AML-193 (cell line): ENCODE measurements at places on chromosomes 4 and X.

DNA sequence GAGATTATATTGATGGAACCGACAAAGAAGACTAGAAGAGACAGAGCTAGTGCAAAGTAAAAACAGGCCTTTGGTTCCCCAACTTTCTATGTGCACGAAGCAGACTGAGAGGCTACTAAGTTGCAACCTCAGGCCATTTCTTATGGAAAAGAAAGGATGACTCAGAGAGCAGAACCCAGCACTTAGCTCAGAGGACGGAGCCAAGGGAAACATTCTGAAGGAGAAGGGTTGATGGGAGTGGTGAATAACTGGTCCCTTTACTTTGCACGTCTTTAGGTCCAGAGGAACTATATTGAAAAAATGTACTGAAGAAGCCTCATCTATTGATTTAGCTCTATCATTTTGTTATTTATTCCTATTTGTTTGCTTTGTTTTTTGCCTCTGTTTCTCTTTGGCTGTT lies 182.1 kb downstream of the CPE start:
- no peak for DNase-seq

- DNase-seq: no peak
These were observed 69.2 kb downstream of the CRMP1 start for GRCh38 chr4:5823542-5824211.

- DNase-seq: no peak
These were observed 474.7 kb downstream of the SPRY1 start for GRCh38 chr4:123871341-123871740.

- peak; percentile 85 for DNase-seq
These were observed 165.3 kb downstream of the BTC start for GRCh38 chr4:74628852-74629620.

DNA sequence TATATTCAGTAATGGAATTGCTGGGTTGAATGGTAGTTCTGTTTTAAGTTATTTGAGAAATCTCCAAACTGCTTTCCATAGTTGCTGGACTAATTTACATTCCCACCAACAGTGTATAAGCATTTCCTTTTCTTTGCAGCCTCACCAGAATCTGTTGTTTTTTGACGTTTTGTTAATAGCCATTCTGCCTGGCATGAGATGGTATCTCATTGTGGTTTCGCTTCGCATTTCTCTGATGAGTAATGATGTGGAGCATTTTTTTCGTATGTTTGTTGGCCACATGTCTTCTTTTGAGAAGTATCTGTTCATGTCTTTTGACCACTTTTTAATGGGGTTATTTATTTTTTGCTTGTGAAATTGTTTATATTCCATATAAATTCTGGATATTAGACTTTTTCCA lies 13.6 kb upstream of the MAGED4B start:
- no peak for DNase-seq

GRCh38 chr4:100113732-100114131 lies 76.5 kb downstream of the DDIT4L start:
- DNase-seq: peak; percentile 37

- no peak for DNase-seq
These were observed 443.4 kb downstream of the TECRL start for GRCh38 chr4:63965875-63966274.

- no peak for DNase-seq
These were observed 56.1 kb upstream of the HELT start for GRCh38 chr4:184962125-184962638.

- DNase-seq: no peak
These were observed 207.2 kb downstream of the NLGN4X start for GRCh38 chrX:6021316-6022091.

GRCh38 chr4:106421441-106422296 lies 53.1 kb upstream of the GIMD1 start:
- no peak for DNase-seq

DNA sequence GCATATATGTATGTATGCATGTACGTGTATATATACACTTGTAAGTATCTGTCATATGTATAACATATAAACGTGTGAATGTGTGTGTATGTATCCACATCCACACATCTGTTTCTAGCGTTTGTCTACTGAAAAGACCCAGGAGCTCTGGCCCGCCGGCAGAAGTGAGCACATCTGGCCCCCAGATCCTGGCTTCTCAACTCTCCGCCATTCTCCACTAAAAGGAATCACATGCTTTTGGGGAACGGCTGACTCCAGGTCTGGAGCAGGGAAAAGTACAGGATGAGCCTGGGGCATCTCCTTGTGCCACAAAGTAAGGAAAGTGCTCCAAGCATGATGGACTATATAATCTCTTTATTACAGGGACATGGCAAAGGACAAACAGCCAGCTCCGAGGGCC lies 143.7 kb downstream of the AFAP1 start:
- DNase-seq: no peak

DNA sequence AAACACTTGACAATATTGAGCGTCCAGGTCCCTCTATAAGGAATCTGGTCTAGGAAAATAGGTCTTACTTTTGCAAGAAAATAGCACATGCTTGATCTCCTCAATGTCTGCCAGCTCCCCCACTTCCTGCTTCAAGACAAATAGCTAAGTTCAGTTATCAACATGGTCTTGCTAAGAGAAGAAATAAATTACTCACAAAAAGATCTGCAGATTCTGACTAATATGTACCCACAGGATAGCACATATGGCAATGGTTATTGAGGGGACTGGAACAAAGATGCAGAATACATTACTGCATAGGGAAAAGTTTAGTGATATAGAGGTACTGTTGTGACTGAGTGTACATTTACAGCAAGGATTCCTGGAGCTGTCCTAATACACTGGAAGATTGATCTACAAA lies 457.5 kb upstream of the GRID2 start:
- no peak for DNase-seq

- no peak for DNase-seq
These were observed 2.5 kb upstream of the GABRE start for GRCh38 chrX:151977009-151977408.

DNA sequence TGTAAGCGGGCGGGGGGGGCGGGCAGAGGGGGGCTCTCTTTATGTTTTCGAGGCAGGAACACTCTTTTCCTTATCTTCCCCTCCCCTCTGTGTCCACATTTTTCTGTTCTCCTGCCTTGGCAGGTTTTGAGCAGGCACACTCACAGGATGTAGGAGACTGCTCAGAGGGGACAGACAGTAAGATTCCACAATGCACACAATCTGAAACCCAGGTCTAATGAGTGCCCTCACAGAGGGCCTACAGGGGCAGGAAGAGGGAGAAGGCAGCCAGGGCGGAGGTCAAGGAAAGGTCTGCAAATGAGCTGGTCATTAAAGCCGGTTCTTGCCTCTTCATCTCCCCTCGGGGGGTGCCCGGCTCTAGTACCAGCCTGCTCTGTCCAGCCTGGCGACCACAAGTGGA lies 106.1 kb upstream of the ATP6AP2 start:
- no peak for DNase-seq

DNA sequence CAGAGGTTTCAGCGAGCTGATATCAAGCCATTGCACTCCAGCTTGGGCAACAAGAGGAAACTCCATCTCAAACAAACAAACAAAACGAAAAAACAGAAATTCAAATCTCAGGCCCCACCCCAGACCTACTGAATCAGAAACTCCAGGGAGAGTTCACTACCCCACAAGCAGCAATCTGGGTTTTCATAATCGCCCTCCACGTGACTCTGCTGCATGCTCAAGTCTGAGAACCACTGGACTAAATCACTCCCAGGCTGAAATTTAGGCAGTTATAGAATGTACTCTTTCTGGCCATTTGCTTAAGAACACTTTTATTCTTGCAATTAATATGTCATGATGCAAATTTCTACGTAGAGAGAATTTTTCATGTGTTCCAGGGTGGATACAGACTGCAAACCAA lies 287.3 kb downstream of the USP46 start:
- DNase-seq: no peak

DNA sequence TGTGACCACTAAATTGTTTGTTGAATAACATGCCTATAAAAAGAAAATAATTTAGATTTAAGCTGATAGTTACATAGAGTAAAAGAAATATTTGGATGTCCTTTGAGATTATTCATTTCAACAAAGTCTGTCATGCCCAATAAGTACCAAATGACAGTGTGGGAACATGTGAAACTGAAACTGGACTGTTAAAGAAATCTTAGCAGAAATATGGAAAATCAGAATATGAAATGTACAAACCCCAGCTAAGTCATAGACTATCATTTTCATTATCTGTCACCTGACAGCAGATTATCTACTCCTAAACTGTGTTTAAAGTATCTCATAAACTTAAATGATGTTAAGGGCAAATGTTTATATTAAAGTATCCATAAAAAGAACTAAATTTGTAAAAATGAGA lies 437.8 kb upstream of the FAM241A start:
- DNase-seq: no peak

DNA sequence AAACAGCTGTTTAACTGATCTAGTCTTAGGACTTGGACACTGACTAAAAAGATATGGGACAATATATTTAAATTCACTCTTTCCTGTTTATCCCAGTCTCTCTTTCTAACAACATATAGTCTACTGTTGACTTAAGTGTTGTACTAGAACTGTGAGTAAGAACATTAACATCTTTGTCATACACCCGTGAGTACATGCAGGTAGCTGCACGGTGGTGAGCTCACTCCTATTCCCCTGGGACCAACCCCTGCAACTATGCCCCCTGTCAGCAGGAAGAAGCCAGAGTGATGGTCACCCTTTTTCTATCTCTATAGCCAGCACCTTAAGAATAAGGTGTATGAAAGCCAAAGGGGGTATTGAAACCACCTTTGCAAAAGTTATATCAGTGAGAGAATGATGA lies 17.6 kb downstream of the TBL1X start:
- DNase-seq: no peak

- DNase-seq: no peak
These were observed 195.2 kb downstream of the KDR start for GRCh38 chr4:54930226-54930625.

DNA sequence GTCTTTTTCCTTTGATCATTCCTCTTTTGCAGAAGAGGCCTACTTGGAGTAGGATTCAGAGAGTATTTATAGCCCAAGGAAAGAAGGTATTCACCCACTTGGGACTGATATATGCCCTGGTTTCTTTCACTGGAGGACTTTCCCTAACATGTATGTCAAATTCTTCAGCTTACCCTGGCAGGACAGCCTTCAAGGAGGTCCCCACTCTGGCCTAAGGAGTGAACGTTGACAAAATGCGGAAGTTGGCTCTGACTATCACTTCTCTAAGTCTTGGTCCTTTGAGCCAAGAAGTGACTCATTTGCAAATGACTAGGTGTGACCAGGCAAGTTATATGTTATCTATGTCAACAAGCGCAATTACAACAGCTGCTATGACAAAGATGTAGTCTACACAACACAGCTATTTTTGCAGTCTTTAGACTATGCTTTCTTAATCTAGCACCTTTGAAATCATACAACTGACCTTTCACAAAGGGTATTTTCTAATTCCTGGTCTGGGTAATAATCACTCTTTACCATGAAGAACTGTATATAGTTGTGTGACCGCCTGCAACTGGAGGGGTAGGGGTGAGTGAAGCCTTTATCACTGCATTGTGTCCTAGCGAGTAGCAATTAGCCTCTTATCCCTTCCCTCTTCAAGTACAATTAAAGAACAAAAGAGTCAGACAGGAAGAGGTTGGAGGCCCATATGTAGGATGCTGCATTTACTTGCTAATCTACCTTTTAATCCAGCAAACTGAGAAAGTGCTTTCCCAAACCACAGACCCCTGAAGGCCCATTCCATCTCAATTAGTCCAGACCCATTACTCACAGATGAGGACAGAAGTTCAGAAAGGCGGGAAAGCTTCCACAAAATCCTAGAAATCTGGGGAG lies 50.1 kb downstream of the RASGEF1B start:
- peak; percentile 91 for DNase-seq

GRCh38 chrX:119853444-119853843 lies 681 bp upstream of the UPF3B start:
- no peak for DNase-seq
